ENCODE measurements at places on chromosomes 13 and 19.

DNA sequence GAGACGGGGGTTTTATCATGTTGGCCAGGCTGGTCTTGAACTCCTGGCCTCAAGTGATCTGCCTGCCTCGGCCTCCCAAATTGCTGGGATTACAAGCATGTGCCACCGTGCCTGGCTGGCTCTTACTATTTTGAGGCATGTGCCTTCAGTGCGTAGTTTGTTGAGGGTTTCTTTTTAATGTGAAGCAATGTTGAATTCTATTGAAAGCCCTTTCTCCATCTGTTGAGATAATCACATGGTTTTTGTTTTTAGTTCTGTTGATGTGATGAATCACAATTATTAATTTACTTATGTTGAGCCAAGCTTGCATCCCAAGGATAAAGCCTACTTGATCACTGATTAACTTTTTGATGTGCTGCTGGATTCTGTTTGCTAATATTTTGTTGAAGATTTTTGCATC, 290.9 kb downstream of the KCNRG start:
- DNase-seq = no peak

DNA sequence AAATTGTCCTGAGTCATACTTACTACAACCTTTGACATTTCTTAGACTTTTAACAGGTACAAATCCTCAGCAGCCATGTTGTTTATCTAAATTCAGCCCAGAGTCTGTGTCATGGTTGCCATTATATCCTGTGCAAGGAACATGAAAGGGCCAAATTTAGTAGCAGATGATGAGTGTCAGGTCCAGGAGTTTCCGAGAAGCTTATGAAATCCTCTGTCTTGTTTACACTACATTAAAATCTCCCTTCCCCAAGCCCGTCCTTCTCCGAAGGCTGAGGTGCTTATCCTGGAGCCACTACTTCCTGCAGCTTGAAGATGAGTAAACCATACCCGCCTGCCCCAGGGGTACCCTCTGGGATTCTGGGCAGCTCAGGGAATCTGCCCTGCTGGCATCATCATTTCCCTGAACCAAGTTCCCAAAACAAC, 102.6 kb upstream of the SERP2 start:
- no peak for DNase-seq

- DNase-seq = no peak
These were observed 15.8 kb upstream of the FPR3 start for GRCh38 chr19:51779181-51779580.

DNA sequence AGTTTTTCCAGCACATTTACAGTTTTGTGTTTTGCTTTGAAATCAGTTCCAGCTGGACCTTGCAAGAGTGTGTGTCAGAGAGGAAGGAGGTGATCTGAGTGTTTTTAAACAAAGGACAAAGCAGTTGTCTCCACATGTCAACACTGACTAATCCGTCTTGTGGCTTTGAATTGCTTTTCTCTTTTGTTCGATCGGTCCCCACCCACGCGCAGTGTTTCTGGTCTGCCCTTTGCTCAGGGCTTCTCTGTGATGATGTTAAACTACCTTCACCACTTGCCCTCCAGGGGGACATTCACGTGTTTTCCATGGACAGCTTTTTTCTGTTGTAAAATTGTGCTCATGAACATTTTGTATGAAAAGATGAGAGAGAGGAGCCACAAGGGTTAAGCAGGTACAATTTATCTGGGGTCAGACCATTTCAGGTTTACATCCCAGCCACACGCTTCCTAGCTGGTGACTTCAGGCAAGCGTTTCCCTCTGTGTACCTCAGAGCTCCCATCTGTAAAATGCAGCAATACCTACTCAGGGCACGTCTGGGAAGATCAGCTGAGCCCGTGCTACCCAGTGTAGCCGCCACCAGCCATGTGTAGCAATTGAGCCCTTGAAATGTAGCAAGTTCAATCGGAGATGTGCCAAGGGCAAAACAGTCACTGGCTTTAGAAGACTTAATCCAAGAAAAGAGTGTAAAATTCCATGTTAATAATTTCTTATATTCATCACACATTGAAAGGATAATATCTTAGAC, 13.5 kb upstream of the PLA2G4C start:
- no peak for DNase-seq

DNA sequence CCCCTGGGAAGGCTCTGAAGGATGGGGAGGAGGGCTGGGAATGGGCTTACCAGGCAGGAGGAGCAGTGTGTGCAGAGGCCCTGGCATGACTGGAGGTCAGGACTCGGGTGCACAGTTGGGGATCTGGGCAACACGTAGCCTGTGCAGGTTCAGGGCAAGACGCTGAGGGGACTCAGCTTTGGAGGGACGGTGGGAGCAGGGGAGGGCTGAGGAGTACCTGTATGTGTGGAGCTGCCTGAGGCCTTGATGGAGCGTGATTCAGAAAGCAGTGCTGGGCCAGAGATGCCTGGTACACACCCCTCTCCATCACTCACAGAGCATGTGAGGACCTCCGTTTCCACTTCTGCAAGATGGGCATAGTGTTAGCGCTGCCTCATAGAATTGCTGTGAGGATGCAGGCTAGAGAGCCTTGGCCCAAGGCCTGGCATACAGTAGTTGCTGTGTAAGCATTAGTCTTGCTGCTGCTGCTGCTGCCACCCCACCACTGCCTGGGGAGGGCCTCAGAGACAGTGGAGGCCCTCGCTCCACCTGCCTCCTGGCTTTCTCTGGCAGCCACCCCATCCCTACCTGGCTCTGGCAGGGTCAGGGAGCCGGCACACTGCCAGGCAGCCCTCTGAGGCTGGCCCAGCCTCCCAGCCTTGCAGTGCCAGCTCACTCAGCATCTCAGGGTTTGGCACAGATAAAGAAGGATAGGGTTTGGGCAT, 2.4 kb downstream of the PAK4 start:
- DNase-seq = no peak

All from esophagus squamous epithelium (tissue), 5 donors.